ENCODE measurements at places on chromosomes 1 and 21.

DNA sequence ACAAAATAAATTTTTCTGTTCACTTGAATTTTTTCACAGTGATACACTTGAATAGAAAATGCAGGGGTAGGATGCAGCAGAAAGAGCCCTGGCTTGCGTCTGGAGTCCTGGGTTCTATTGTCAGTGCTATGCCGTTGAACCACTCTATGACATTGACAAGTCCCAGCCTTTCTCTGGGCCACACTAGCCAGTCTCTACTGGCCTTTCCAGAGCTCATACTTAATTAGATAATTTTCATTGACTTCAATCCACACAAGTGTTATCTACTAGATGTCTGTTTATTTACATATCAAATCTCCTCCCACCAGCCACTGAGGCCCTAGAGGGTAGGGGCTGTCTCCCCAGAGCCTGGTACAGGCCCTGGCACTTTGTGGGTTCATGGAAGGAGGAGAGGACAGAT lies 15.5 kb upstream of the CELA3B start:
- DNase-seq = no peak

DNA sequence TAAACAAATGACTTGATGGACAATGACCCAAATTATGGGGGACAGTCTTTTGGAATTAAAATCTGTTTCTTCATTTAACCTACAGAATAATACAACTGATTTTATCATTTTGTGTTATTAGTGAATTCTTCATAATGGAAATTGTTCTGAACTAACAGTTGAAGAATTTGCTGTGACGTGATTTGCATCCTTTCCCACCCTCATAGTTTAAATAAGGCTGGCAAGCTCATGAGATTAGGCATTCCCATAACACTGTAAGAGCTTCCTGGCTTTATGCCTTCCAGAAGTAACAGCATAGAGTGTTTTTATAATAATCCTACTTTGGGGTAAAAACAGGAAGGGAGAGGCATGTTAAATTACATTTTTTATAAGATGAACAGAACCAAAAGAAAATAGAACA lies 95.7 kb downstream of the ATP6V1G3 start:
- DNase-seq = no peak

DNA sequence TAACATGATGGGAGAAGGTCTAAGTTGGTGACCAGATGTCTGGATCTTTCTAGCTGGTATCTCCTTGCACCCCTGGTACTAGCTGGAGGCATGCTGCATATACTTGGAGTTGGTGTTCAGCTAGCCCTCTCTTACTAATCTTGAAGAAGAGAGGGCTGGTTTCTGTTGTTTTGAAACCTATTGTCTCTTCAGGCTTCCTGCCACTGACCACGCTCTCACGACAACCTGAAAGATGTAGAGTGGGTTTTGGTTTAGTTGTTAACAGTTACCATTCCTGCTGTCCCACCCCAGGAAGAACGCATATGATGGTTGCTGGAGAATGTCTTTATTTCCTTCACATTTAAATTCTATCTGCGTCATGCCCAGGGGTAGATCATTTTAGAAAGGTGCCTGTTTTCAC lies 3.6 kb downstream of the MAN1C1 start:
- no peak for DNase-seq

DNA sequence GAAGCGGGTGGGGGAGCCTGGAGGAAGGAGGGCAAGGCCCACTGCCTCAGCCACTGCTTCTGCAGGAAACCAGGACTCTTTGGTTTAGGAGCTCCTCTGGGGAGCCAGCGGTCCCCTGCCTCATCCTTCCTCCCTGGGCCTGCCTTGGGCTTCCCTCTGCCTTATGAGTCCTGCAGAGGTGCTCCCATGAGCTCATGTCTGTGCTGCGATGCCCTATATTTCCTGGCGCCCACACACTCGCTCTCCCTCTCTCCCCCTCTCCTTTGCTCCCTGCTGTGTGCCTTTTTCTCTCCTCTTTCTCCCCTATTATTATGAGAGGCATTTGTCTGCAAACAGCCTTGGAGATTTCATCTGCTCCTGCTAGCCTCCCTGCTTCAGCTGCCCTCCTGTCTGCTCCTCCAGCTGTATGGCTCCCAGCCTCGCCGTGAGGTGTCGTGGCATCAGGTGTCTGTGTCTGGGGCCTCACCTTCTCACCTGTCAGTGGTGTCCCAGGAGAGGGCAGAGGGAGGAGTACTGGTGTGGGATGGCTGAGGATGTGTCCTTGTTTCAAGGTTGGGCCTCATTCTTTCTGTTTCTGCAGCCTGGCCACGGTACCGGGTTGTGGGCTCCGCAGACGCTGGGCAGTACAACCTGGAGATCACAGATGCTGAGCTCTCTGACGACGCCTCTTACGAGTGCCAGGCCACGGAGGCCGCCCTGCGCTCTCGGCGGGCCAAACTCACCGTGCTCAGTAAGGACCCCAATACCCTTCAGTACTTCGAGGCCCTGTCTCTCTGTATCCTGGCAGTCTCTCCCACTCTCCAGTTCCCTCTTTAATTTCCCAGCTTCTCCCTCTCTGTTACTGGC lies 84.2 kb downstream of the KIRREL1 start:
- DNase-seq = no peak

DNA sequence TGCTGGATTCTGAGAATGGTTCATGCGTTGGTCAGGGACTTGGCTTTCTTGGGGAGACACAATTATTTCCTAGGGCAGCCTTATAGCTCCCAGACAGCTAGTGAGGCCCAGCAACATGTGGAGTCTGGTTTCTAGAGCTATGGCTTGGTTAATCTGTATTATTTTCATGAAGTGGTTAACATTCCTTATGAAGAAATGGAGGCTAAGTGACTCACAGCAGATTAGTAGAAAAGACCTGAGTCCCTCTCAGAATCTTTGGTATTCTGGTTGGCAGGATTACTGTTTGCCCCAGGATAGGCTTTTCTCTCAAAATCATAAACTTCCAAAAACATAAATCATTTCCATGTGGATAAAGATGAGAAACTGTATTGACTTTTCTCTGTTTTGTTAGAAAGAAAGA lies 42.3 kb downstream of the DUSP10 start:
- no peak for DNase-seq

- DNase-seq = no peak
Observed at GRCh38 chr1:193179094-193179493, 7.3 kb downstream of the B3GALT2 start.

GRCh38 chr1:2943686-2944260 lies 77.5 kb upstream of the ACTRT2 start:
- DNase-seq = no peak

DNA sequence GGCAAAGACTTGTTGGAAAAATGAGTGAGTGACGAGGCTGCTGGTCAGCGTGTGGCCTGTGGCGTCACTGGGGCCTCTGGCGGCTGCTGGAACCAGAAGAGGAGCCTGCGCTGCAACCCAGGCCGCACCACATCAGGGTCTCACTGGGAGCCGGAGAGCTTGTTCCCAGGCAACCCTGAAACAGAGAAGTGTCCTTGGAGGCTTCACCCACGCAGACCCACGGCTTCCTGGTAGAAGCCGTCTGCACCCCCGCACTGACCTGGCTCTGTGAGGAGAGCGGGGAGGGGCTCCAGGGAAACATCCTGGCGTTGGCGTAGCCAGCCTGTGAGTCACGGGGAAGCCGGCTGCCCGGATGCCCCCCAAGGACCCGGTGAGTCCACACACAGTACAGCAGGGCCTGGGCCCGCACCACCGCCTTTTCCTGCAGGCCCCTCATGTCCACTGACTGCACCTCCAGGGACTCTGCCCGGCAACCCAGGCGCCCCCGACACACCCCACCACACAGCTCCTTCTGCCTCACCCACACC lies 57.4 kb downstream of the COL6A1 start:
- DNase-seq = no peak

- no peak for DNase-seq
Observed at GRCh38 chr1:67193704-67194103, 27.4 kb downstream of the IL23R start.

- DNase-seq = no peak
Observed at GRCh38 chr1:41742219-41742618, 176.5 kb downstream of the HIVEP3 start.

All from forelimb muscle (tissue), 1 donor.